ENCODE measurements at places on chromosomes 1 and 21. TPM values are rescaled to one million over a fixed set of nuclear protein-coding genes. Genes with fewer than 3 reads are reported as not detected.

DNA sequence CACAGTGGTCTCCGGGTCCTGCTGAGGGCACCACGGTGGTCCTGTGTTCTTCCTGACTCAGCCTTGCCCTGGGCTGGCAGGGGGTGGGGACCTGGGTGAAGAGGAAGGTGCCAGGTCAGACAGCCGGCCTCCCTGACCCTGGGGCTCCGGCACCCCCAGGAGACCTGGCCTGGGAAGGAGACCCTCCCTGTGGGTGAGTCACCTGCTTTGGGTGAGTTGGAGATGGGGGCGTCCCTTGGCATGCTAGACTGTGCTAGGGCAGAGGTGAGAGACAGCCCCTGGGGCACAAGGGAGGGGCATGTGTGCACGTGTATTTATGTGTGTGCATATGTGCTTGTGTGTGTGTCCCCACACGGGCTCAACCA, 23.4 kb downstream of the SPSB1 start:
- H3K4me3 ChIP-seq = no peak overlapping the region
- peaks cover 10% of the 10 kb centered on the region for H3K36me3 ChIP-seq
- no peak for DNase-seq
- H3K27ac ChIP-seq = peak overlapping the region; percentile 18
- H3K27me3 ChIP-seq = no peaks in the 10 kb centered on the region

DNA sequence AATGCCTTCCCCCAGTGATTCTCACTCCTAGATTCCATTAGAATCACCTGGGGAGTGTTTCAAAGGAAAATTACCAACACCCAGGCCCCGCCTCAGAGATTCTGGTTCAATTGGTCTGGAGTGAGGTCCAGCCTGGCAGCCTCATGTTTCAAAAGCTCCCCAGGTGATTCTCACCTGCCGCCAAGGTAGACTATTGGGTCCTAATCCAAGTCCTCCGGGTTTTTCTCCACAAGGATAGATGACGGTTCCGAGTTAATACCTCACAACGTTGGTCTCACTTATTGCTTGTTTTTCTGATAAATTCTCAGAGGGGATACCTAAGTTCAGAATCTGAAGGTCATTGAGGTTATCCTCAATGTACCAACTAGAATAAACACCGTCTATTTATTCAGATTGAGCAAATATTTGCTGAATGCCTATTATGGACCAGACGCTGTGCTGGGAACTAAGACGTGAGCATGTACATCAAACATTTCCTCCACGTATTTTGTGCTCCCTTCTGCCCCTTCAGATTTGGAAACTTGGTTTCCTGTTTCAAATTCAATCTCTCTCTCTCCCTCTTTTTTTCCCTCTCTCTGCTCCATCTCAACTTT, 97.5 kb downstream of the SEC16B start:
- no peak overlapping the region for H3K4me3 ChIP-seq
- no peaks in the 10 kb centered on the region for H3K4me1 ChIP-seq
- no peaks in the 10 kb centered on the region for H3K36me3 ChIP-seq
- DNase-seq = no peak
- no peak overlapping the region for H3K27ac ChIP-seq

GRCh38 chr1:234879147-234880080, 249.2 kb downstream of the TOMM20 start:
- H3K27me3 ChIP-seq = no peaks in the 10 kb centered on the region
- H3K4me1 ChIP-seq = no peaks in the 10 kb centered on the region
- no peak overlapping the region for H3K27ac ChIP-seq

DNA sequence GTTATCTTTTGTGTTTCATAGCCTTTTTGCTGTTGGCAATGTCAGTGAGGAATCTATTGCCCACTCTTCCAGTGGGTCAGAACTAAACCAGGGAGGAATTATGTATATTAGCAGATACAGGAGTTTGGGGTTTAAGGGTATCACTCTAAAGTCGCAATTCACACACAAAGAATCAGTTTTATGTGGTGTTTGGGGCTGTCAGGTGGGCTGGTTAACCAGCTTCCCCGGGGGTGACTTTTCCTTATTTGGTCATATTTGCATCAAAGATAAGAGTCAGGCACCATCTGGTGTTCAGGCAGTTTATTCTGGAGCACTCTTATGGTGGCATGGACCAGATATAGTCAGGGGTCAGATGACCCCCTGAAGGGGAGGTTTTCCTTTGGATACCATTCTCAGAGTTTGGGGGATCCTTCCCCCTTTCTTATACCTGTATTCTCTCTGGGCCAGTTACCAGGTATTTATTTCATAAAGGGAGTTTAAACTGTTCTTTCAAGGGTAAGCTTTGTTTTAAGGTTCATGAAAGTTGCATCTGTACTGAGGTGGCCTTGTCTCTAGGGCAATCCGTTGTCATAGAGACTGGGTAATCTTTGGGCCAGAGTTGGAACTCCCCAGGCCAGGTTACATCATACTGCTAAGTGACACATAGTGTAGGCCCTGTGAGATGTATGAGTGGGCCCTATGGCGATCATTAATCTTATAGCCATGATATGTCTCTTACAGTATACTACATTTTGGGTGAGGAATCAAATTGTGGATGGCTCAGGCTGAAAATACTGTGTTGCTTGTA, 148.2 kb downstream of the RWDD3 start:
- H3K27me3 ChIP-seq = no peaks in the 10 kb centered on the region
- no peak overlapping the region for H3K27ac ChIP-seq
- no peak for DNase-seq
- H3K36me3 ChIP-seq = no peaks in the 10 kb centered on the region

GRCh38 chr1:7596126-7596965, 174.8 kb upstream of the VAMP3 start:
- no peak overlapping the region for H3K4me3 ChIP-seq
- no peaks in the 10 kb centered on the region for H3K4me1 ChIP-seq
- no peak for DNase-seq
- no peak overlapping the region for H3K27ac ChIP-seq
- H3K36me3 ChIP-seq = no peaks in the 10 kb centered on the region

The LCE2A gene
- not detected for total RNA-seq

DNA sequence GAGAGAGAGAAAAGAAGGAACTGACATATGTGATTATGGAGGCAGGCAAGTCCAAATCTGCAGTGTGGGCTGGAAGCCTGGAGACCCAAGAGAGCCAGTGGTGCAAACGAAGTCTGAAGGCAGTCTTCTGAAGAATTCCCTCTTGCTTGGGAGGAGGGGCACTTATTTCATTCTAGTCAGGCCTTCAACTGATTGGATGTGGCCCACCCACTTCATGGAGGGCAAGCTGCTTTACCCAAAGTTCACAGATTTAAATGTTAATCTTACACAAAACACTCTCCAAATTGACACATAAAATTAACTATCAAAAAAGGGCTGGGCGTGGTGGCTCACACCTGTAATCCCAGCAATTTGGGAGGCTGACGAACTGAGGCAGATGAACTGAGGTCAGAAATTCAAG, 103.5 kb upstream of the RAB3GAP2 start:
- H3K4me1 ChIP-seq = no peaks in the 10 kb centered on the region
- H3K36me3 ChIP-seq = no peaks in the 10 kb centered on the region
- H3K27ac ChIP-seq = no peak overlapping the region
- no peaks in the 10 kb centered on the region for H3K27me3 ChIP-seq
- no peak for DNase-seq
- no peak overlapping the region for H3K4me3 ChIP-seq

GRCh38 chr1:65964123-65964522, 171.4 kb downstream of the PDE4B start:
- H3K27ac ChIP-seq = no peak overlapping the region
- no peak for DNase-seq
- no peaks in the 10 kb centered on the region for H3K36me3 ChIP-seq
- H3K4me3 ChIP-seq = no peak overlapping the region
- H3K4me1 ChIP-seq = peaks cover 5% of the 10 kb centered on the region

DNA sequence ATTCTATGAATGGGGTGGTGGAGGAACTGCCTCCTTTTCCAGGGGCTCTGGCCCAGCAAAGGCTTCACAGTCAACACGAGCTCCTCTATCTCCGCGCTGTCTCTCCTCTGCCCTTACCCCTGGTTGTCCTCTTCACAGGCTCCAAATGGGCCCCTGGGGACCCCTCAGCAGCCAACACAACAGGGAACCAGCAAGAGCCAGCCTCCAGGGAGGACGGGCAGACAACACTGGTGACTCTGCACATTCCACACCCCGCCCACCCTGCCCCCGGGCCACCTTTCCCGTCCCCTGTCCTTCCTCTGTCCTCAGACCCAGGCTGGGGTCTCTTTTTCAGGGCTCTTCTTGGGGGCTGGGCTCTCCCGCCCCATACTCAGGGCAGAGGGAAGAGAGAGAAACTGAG, 17.5 kb upstream of the ETV3 start:
- peaks cover 7% of the 10 kb centered on the region for H3K27me3 ChIP-seq
- H3K4me3 ChIP-seq = no peak overlapping the region
- DNase-seq = no peak
- no peaks in the 10 kb centered on the region for H3K36me3 ChIP-seq

The NBPF6 gene
- not detected for total RNA-seq

GRCh38 chr1:239954836-239955235, 136.8 kb upstream of the FMN2 start:
- no peaks in the 10 kb centered on the region for H3K27me3 ChIP-seq
- H3K36me3 ChIP-seq = no peaks in the 10 kb centered on the region
- H3K27ac ChIP-seq = no peak overlapping the region
- no peak overlapping the region for H3K4me3 ChIP-seq
- DNase-seq = no peak

DNA sequence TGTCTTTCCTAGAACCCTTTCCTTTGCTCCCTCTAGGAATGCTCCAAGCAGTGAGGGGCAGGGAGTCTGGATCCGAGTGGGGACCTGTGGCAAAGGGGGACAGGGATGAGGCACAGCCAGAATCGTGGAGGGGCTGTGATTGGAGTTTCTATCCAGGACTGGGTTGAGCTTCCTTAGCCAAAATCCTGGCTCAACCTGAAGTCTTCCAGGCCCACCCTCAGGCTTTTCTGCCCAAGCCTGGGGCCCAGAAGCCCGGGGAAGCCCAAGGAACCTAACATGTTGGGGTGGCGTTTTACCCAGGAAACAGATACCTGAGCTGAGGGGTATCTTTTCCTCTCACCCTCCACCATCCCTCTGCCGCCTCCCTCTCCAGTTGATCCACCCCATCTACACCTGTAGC, 5.4 kb downstream of the MYOG start:
- H3K27me3 ChIP-seq = peaks cover 32% of the 10 kb centered on the region
- no peak overlapping the region for H3K4me3 ChIP-seq
- no peaks in the 10 kb centered on the region for H3K36me3 ChIP-seq
- H3K27ac ChIP-seq = no peak overlapping the region
- H3K4me1 ChIP-seq = no peaks in the 10 kb centered on the region

GRCh38 chr21:45432575-45433255, 27.8 kb downstream of the COL18A1 start:
- peak overlapping the region; percentile 53 for H3K27ac ChIP-seq
- H3K4me3 ChIP-seq = no peak overlapping the region
- peak; percentile 72 for DNase-seq
- H3K27me3 ChIP-seq = no peaks in the 10 kb centered on the region
- no peaks in the 10 kb centered on the region for H3K36me3 ChIP-seq

GRCh38 chr1:22819361-22819760, 108.7 kb downstream of the EPHB2 start:
- DNase-seq = no peak
- H3K27ac ChIP-seq = no peak overlapping the region
- peaks cover 13% of the 10 kb centered on the region for H3K4me1 ChIP-seq
- no peaks in the 10 kb centered on the region for H3K27me3 ChIP-seq
- no peak overlapping the region for H3K4me3 ChIP-seq

The SRSF4 gene
- 92.9 TPM for total RNA-seq

GRCh38 chr21:31450980-31451379, 106.9 kb upstream of the TIAM1 start:
- DNase-seq = no peak
- no peak overlapping the region for H3K4me3 ChIP-seq
- H3K36me3 ChIP-seq = no peaks in the 10 kb centered on the region
- H3K4me1 ChIP-seq = no peaks in the 10 kb centered on the region
- no peak overlapping the region for H3K27ac ChIP-seq
- H3K27me3 ChIP-seq = no peaks in the 10 kb centered on the region

GRCh38 chr1:15953294-15953771, 22.6 kb downstream of the ZBTB17 start:
- H3K4me1 ChIP-seq = peaks cover 78% of the 10 kb centered on the region
- DNase-seq = peak; percentile 32
- peak overlapping the region; percentile 75 for H3K27ac ChIP-seq
- no peak overlapping the region for H3K4me3 ChIP-seq
- H3K27me3 ChIP-seq = no peaks in the 10 kb centered on the region

DNA sequence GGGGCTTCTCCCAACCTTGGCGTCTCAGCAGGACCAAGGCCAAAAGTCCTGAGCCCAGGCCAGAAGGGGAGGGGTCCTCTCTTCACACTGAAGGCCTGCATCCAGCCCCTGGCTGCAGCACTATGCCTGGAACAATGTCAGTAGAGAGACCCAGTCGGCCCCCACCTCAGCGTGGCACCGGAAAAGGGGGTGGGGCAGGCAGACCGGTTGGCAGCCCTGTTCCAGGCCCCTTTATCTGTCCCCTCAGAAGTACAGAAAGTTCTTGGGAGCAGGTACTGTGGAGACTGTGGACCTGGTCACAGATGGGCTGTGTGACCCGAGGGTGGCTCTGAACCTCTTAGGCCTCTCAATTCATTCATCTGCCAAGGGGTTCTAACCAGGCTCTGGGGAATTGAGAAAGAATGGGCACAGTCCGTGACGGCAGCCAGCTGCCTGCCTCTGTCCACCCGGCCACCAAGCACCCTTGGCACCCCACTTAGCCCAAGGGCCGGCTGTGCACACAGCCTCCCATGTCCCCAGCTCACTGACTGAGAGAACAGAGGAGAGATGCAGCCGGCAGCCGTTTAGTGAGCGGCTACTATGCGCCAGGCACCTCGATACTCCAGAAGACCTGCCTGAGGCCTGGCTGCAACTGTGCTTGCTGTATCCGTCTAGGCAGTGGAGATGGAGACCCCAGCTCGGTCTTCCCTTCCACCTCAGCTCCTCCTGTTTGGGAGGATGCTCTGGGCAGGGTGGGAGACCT, 23.9 kb downstream of the RUNX3 start:
- H3K4me1 ChIP-seq = no peaks in the 10 kb centered on the region
- H3K4me3 ChIP-seq = no peak overlapping the region
- no peak overlapping the region for H3K27ac ChIP-seq
- no peaks in the 10 kb centered on the region for H3K36me3 ChIP-seq

The TCHHL1 gene
- total RNA-seq = not detected

The SYCP1 gene
- not detected for total RNA-seq

Data from endothelial cell of umbilical vein (primary cell).